Activated CD8-positive, alpha-beta memory T cell treated with anti-CD3 and anti-CD28 coated beads for 4 hours (primary cell): ENCODE measurements at places on chromosomes 6 and 20.

DNA sequence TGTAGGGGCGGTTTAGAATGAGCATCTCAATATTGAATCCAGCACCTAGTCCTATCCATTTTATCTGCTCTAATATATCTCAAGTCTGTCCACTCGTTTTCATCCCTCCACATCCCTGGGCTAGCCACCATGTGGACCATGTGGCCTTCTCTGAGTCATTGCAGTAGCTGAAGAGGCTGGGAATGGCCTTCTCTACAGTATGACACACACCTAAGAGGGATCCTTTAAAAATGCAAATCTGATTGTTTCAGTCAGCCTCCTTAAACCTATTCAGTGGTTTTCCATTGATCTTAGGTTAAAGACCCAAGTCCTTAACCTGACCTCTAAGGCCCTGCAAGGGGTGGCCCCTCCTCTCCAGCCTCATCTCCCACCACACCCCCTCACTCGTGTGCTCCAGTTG, 9.4 kb downstream of the RING1 start:
- no peak for DNase-seq

- no peak for DNase-seq
These were observed 48.1 kb downstream of the TM9SF4 start for GRCh38 chr20:32157611-32158010.

GRCh38 chr6:36914227-36914794, 28.6 kb downstream of the C6orf89 start:
- no peak for DNase-seq

DNA sequence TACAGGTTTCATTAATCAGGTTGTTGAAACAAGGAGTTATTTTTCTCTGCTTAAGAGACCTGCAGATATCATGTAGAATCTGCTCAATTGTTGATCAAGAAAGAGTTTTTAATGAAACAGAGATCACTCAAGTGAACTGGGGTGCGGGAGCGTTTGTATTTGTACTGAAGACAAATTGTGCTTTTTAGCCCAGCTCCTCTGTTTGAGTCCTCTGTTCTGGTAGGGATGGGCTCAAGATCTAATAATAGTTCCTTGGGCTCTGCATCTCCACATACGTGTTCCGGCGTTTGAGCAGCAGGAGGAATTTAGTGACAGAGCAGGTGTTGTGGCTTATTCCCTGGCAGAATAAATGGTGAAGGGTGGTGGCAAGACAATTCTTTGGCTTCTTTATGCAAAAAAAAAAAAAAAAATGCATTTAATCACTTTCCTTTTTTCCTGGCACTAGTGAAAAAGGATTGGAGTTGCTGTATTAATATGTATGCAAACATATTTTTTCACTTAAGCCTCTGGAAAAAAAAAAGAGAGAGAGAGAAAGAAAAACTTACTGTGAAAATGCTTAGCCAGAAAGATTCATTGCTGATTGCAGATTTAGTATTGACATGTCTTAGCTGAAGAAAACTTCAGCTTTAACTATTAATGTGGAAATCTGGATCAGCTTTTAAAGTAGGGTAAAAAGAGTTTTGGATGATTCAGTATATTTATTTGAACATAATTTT, 4.0 kb downstream of the CITED2 start:
- DNase-seq = no peak

- no peak for DNase-seq
These were observed 536.2 kb downstream of the CBLN4 start for GRCh38 chr20:55469074-55469473.

- no peak for DNase-seq
These were observed 8.4 kb upstream of the SLC2A10 start for GRCh38 chr20:46701057-46701456.

- DNase-seq = no peak
These were observed 8.4 kb upstream of the NUP153 start for GRCh38 chr6:17714879-17715851.

DNA sequence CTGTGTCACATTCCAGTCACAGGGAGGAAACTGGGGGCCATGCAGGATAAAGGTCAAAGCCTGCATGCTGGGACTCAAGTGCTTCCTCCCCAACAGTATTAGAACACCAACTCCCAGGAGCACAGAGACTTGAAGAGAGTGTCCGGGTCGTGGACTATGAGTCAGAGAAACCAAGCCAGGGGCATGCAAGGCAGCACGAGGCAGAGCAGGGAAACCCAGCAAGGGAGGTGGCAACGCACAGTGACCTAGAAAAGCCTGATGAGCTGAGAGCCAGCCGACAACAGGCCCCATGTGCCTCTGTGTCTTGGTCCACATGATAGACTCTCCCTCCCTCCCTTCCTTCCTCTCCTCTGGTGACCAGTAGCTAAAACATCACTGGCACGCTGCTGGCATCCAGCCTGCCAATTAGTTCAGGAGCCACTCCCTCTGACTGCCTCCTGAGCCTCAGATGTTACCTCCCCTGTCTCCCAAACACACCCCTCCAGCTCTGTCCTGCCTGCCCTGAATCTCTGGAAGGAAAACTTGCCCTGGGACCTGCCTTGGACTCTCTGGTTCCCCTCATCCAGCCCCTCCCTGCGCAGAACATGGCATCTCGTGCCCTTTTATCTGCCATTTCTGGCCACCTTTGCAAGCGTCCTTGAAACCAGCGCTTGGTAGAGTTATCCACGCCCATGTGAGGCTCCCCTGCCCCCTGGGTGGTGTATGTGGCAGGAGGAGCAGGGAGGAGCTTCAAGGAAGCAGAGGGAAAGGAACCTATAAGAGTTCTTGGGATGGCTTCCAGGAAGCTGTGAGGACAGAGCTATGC, 16.2 kb upstream of the RNF39 start:
- no peak for DNase-seq

- no peak for DNase-seq
These were observed 750.4 kb downstream of the QKI start for GRCh38 chr6:164164876-164165275.

DNA sequence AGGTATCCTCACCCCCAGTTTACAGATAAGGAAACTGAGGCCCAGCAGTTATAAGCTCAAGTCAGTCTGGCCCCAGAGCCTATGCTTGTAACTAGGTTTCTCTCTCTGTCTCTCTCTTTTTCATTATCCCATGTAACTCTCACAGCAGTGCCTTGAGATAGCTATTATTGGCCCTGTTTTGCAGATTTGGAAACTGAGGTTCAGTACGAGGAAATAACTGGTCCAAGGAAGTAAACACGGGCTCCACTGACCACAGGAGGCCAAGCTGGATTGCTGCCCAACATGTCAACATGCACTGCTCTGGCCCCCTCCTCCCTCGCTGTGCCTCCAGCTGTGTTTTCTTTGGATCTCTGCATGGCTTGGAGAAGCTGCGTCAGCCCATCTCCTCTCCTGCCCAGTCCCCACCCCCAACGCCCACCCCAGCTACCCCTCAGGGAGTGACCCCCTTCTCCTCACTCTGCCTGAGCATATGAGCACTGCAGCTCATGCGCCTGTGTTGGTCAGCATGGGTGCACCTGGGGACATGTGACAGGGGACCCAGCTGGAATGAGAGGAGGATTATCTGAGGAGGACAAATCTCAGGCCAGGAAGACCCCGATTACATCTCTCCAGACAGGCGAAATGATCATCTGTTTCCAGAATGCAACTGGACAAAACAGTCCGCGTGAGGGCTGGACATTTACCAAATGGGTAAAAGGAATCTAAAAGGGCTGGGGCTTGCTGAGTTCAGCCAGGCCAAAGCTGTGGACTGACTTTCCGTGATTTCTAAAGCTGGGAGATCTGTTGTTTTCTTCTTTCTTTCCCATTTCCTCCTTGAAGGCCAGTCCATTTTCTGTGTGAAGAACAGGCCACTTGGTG, 7.8 kb upstream of the PLTP start:
- DNase-seq = no peak

- DNase-seq = no peak
These were observed 2.8 kb downstream of the KCTD20 start for GRCh38 chr6:36445621-36446020.

DNA sequence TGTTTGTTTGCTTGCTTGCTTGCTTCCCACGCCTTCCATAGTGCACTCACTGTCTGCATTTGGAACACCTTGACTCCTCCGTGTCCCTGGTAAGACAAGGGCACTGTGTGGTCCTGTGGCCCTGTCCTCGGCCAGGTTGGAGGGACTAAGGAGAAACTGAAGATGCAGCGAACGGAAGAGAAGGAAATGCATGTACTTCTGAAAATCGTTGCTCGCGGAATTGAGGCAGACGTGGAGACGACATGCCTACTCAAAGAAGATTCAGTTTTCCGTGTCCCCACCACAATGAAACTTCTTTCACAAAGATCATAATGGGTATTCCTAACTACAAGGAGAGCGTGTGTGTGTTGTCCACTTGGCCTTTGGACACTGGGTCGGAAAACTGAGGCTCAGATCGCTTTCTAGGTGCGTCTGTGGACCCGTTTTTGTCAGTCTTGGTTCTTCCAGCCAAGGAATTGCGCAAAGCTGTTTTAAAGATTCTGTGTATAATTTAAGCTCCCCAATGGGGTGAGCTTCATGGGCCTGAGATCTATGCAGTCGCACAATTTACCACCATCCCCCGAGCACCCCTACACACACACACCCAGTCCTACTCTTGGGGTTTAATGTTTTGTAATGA, 120.4 kb upstream of the ZNF184 start:
- DNase-seq = no peak

DNA sequence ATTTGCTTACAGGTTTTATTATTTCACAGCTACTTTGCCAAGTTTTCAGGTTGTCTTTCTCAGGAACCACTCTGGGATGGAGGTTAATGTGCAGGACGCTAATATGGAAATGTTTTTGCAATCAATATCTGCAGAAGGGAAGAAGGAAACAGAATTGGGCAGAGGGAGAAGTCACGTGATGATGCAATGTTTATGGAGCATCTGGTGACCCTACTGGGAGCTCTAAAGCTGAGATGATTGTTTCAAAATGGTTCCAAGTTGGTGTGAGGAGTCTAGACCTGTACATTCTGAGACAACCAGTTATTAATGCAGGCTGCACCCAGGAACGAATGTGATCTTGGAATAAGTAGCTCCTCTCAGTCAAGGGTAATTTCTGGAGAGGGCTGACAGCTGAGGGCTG, 905.4 kb upstream of the FLRT3 start:
- no peak for DNase-seq

- no peak for DNase-seq
These were observed 43.7 kb downstream of the JAG1 start for GRCh38 chr20:10629946-10630650.

DNA sequence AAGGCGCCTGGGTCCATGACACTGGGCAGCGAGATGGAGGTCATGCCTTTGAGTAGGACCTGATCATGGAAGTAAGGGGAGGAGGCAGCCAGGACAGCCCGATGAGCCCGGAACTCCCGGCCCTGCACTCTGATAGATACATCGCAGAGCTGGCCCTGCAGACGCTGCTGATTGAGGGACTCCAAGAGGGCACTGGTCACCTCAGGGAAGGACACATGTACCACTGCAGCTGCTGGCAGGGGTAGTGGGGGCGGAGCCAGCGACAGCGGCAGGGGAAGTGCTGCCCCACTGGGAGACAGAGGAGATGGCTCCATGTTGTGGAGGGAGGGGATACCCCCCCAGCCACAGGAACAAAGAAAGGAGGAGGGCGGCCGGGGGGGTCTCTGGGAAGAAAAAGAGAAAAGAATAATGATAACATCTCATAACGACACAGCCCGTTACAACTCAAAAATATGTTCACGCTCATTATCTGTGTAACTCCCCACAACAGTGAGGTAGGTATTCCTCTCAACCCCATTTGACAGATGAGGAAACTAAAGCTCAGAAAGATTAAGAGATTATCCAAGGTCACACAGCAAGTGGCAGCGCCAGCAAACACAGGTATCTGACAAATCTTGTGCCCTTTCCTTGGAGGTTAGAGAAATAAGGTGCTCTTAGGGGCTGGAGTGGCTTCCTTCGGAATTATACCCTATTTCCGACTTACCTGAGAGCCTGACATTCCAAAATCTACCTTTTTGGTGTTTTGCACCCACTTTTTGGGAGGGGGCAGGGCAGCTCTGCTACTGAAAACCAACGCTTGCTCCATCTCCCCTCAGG, 733 bp downstream of the ZBTB22 start:
- no peak for DNase-seq

DNA sequence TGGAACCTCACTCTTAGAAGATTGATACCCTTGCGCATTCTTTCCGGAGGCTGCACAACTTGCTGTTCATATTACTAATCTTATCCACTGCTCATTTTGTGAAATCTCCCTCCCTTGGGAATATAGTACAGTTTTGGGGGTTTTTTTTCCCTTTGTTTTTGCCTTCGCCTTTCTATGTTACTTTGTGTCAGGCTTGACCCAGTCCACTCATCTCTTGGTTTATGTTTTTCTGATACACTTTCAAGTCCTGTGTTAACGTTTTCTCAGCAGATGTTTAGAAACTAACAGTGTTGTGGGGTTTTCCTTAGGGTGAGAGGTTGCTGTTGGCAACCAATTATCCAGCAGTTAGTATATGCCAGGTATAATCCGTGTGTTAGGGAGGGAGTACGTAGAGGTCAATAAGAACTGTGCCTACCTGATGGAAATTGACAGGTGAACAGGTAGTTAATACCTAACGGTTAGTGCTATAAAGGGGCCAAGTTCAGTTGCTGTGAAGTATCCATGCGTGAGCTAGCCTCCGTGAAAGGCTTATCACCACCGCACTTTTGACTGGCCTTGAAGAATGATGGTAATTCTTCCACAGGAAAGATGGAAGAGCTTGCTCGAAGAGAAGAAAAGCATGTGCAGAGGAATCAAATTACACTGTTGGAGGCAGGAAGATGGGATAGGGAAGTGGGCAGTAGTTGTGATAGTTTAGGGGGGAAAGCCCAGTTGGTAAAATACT, 1.4 kb downstream of the NFYA start:
- DNase-seq = no peak

DNA sequence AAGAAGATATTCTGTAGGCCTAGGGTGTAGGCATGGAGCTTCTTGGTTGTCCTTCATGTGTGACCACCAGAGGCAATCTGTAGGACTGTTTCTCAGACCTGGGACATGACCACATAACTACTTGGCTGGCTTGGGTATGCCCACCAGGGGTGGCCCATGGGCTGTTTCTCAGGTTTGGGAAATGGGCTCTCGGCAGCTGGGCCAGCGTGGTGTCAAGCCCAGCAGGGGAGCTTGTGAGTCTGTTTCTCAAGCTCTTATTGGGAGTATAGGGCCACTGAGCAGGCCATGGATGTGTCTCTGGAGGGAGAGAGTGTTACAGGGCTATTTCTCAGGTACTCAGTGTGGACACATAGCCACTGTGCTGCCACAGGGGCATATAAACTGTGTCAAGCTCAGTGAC, 2.5 kb upstream of the SEMG2 start:
- DNase-seq = no peak

DNA sequence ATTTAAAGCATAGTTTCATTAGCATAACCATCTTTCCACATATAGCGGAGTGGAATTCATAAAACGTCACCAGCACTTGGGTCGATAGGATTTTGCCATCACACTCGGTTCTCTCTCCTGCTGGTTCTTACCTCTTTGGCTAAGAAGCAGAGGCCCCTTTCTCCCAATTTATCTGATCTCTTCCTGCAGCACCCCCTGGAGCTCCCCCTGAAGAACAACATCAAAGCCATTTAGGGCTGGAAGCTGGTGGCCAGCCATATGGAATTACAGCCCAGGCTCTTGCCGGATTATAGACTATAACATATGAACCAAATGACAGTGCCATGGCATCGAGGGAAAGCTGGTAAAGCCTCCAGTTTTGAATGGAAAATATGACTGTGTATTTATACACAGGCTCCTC, 6.4 kb upstream of the KIF6 start:
- no peak for DNase-seq

- no peak for DNase-seq
These were observed 2.1 kb downstream of the SLC35B2 start for GRCh38 chr6:44255105-44255808.

GRCh38 chr6:130769861-130770260, 57.3 kb upstream of the SMLR1 start:
- DNase-seq = no peak
